A549 treated with dexamethasone at 1 μM for 4 hours (cell line): ENCODE measurements at places on chromosomes 7 and 10. TPM values are rescaled to one million over a fixed set of nuclear protein-coding genes. Genes with fewer than 3 reads are reported as not detected.

Gene ATOH7
- 0.09 to 0.33 TPM (median 0.21 TPM) in 5 replicates for total RNA-seq

Gene PHKG1
- 0.39 to 0.77 TPM (median 0.54 TPM) in 5 replicates for total RNA-seq

Gene CYP2C19
- 0.11 TPM in 1 of 5 replicates, not detected in the others for total RNA-seq

Gene TMEM248
- 80.3 to 97.9 TPM (median 93.8 TPM) in 5 replicates for total RNA-seq

Gene MACC1
- total RNA-seq: not detected in 5 replicates

Gene ANKRD2
- 4.6 to 8.7 TPM (median 7.4 TPM) in 5 replicates for total RNA-seq

Gene ATG9B
- total RNA-seq: 0.39 to 0.69 TPM (median 0.61 TPM) in 5 replicates
